ENCODE measurements at places on chromosomes 12 and 14.

DNA sequence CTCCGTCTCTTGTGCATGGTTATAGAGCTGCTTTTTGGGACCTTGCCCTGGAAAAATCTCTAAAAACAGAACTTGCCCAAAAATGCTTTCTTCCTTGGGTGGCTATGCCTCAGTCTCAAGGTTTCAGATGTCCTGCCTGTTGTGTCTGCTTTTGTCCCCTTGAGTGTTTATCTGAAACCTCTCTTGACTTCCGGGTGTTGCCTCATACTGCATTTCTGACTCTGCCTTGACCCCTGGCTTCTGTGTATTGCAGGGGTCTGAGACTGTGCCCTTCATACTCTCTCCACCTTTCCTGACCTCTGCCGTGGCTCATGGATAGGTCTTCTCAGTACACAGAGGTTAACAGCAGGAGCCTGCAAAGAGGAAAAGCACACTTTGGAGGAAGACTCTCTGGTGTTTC, 124.8 kb upstream of the NTF3 start:
- no peak for DNase-seq

DNA sequence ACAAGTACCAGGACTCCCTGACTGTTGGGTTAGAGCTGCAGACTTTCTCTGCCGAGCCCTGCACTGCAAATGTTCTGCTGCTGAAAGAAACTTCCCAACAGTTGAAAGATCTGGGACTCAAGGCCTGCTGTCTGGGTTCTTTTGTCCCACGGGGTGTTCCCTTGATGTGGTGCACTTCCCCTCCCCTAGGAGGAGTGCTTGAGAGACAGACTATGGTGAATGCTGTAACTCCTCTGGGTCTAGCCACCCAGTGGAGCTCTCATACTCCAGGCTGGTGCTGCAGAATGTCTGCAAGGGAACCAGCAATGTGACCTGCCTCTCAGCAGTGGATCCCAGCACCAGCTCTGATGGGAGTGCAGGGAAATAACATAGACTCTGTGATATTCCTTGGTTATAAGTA, 129.2 kb upstream of the SLCO1B1 start:
- no peak for DNase-seq

DNA sequence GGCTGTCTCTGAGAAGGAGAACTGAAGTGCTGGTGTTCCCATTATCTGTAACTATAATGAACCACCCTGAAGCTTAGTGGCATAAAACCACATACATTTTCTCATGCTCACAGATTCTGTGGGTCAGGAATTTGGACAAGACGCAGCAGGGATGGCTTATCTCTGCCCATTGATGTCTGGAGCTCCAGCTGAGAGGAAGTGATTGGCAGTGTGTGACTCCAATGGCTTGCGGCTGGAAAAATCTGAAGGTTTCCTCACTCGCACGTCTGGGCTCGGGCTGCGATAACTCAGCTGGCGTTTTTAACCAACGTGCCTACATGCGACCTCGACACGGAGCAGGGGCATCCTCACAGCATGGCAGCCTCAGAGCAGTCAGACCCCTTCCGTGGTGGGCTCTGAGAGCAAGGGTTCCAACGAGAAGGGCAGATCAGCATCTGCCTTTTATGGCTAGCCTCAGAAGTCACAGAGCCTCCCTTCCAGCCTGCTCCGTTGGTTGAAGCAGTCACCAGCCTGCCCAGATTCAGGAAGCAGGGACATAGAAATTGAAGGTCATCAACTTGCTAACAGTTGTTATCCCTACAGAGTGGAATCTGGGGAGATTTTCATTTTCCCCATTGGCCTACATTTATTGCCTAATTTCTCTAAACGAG, 143.3 kb upstream of the BCL2L14 start:
- no peak for DNase-seq

- no peak for DNase-seq
These were observed 535.2 kb downstream of the BCL11B start for GRCh38 chr14:98736701-98737338.

DNA sequence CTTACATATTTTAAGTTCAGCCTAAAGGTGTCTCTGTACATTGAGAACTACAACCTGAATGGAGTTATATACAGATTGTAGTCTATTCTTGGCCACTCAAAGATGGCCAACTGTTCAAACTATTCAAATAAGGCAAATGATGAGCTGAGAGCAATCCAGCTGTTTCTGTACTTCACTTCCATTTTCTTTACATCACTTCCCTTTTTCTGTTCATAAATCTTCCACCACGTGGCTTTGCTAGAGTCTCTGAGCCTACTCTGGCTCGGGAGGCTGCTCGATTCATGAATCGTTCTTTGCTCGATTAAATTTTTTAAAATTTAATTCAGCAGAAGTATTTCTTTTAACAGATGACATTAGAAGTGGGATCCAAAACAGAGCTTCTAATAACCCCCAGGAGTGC, 879.7 kb downstream of the GALC start:
- no peak for DNase-seq

GRCh38 chr14:91420686-91421085, 3.1 kb upstream of the CCDC88C start:
- DNase-seq: no peak

GRCh38 chr12:23884909-23885308, 64.6 kb downstream of the SOX5 start:
- no peak for DNase-seq

- no peak for DNase-seq
These were observed 43.8 kb downstream of the CCNK start for GRCh38 chr14:99524804-99525698.
